Suppressor macrophage treated with lipopolysaccharide for 1 hour (primary cell): ENCODE measurements at places on chromosomes 2 and 18.

DNA sequence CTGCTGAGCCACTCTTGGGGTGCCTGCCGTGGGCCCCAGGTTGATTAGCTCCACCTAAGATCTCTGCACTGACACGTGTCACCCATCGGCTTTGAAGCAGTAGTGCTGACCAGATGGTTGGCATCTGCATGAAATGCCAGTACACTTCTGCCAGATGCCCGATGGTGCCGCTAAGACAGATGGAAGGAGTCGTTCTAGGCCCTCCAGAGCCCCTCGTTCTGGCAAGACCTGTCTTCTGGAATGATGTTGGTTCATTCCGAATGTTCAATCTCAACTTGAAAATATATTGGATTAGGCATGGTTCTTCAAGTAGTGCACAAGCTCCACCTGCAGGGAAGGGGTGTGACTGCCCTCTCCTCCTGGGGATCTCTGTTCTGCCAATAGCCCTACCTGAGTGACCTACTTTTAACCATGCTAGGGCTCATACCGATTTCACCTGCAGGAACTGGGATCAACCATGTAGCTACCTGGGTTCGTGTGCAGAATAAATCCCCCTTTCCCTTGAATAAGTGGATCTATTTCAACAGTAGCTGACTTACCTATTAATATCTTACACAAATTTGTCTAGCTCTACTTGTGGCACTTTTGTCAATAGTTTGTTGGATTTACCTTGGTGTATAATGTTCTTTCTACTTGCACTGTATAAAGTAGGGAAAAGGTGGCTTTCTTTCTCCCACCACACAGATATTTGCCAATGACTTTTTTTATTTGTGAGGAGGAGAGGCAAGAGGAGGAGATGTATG is 342.6 kb downstream of the CTNNA2 start:
- DNase-seq = no peak

DNA sequence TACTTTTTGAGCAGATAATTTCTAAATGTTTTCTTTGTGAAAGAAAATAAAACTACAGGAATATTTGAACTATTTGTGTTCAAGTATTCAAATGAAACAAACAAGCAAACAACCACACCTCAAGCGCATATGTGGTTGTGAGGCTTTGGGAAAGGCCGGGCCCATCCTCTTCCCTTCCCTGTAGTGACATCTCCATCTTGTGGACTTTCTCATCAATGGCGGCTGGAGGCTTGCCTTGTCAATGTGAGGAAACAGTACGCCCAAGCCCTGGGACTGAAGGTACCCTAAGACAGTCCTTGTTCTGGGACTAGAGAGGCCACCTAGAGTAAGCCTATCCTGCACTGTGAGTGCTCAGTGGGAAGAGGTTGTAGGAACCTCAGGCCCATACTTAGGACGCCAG is 166.8 kb downstream of the TPGS2 start:
- no peak for DNase-seq

DNA sequence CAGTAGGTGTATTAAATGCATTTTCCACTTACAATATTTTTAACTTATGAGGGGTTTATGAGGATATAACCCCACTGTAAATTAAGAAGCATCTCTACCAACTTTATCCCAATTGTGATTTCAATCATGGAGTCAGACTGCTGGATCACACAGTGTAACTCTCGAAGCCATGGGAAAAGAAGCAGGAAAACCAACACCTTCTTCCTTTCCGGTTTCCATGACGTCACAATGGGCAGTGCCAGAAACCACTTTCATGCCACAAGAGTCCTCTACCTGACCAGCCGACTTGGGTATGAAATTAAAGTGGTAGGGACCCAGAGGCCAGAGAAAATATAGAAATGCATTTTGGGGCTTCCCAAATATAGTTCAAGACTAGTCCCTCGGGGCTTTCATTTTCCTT is 4.2 kb downstream of the RNF152 start:
- DNase-seq = no peak

- DNase-seq = no peak
These were observed 60.3 kb downstream of the RPIA start for GRCh38 chr2:88751768-88752167.

- no peak for DNase-seq
These were observed 40.8 kb upstream of the FRZB start for GRCh38 chr2:182907081-182907830.

DNA sequence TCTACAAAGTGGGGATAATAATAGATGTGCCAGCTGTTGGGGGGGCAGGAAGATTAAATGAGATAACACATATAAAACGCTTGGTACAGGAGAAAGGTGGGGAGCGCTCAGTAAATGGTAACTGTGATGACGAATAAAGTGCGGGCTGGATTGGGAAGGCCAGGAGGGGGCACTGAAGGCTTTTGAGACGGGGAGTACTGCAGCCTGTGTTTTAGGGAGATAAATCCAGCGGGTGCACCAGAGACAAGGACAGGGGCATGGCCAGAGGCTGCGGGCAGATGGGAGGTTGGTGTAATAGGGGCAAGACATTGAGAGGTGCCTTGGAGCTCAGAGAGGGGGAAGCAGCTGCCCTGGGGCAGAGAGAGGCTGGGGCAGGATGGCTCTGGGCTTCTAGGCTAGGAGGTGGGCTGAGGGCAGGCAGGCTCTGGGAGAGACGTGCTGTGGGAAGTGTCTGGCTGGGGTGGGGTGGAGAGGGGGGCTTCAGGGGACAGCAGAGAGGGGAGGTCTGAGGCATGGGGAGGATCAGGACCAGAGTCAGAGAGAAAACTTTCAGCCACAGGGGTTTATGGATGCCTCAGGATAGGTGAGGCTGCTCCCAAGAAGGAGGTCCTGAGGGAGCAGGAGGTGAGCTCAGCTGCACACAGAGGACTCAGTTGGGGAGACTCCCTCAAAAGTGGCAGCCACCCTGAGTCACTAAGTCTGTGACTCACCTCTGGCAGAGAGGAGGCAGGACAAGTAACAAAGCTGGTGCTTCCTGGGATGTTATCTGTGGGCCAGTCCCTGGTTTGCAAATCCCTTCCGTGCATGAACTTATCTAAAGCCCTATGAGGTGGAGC is 18.8 kb downstream of the TEX44 start:
- DNase-seq = peak; percentile 85

DNA sequence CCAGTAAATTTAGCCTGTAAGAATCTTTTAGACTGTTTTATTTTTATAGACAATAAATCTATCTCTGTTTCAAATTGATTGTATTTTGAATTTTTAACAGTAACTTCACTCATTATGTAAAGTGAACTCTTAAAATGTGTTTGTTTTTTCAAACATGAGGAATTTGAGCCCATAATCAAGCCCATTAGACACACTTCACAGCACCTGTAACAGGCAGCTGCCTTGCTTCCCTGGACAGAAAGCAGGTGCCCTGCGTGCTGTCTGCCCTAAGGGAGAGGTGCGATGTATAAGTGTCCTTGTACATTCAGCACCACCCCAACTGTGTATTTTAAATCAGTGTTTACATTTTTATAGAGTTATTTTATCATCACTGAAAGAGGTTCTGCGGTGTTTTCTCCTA is 186.5 kb upstream of the TPO start:
- no peak for DNase-seq

- no peak for DNase-seq
These were observed 183.8 kb downstream of the TFCP2L1 start for GRCh38 chr2:121101093-121101715.

DNA sequence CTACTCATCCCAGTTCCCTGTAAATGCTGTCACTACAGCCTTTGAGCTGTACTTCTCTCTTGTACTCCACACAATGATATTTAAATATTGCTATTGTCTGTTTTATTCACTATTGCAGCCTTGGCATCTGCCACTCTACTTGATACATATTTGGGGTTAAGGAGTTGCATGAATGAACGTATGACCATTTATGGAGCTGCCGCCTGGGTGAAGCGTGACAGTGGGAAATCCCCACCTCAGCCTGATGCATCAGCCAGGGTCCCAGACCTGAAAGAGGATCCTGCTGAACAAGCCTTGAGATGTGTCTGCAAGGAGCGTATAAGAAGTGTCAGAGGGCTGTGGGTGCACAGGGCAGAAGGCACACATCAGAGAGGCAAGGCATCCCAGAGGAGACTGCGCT is 39.1 kb downstream of the MRPL35 start:
- peak; percentile 77 for DNase-seq

DNA sequence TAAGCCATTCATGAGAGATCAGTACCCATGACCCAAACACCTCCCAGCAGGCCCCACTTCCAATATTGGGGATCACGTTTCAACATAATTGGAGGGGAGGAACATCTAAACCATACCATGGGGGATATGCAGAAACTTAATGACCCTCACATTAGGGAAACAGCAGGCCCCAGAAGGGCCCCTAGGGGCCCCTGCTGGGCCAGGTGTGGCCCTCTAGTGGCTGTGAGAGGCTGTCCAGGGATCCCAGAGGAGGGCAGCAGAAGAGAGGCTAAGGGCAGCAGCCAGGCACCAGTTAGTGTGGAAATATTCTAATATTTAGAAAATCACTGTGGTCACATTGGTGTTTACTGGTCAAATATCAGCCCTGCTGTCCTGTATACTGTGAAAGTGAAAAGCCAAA is 49.3 kb upstream of the ANKRD44 start:
- DNase-seq = no peak

DNA sequence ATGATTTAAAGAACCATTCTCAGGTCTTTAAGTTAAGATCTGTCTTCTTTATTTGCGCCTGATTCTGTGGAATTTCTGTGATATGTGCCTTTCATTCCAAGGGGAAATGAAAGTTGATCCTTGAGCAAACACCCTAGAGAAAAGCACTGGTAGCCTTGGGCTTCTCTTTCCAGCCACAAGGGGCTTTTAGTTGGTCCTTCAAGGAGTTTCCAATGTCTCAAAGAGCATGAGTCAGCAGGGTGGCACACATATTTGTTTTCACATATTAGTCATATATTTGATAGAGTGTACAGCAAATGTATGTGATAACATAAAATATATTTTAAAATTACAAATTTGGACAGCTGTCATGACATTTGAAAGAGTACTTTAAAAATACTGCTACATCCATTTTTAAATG is 339.5 kb downstream of the TXNL1 start:
- DNase-seq = peak; percentile 92

GRCh38 chr2:11437602-11438001 is 28.4 kb downstream of the E2F6 start:
- no peak for DNase-seq

DNA sequence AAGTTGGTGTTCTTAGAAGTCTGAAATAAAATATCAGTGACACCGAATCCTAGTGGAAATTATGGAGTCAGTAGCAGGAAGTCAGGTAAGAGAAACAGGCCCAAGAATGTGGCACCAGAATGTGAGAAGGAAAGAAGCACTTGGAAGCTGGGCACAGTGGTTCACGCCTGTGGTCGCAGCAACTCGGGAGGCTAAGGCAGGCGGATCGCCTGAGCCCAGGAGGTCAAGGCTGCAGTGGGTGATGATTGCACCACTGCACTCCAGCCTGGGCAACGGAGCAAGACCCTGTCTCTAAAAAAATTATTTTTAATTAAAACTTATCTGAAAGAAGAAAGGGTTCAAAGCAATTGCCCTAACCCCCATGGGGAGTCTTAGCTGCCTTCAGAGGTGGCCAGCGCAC is 268.3 kb upstream of the SALL3 start:
- DNase-seq = no peak

GRCh38 chr2:98501876-98502275 is 57.2 kb downstream of the INPP4A start:
- DNase-seq = no peak

DNA sequence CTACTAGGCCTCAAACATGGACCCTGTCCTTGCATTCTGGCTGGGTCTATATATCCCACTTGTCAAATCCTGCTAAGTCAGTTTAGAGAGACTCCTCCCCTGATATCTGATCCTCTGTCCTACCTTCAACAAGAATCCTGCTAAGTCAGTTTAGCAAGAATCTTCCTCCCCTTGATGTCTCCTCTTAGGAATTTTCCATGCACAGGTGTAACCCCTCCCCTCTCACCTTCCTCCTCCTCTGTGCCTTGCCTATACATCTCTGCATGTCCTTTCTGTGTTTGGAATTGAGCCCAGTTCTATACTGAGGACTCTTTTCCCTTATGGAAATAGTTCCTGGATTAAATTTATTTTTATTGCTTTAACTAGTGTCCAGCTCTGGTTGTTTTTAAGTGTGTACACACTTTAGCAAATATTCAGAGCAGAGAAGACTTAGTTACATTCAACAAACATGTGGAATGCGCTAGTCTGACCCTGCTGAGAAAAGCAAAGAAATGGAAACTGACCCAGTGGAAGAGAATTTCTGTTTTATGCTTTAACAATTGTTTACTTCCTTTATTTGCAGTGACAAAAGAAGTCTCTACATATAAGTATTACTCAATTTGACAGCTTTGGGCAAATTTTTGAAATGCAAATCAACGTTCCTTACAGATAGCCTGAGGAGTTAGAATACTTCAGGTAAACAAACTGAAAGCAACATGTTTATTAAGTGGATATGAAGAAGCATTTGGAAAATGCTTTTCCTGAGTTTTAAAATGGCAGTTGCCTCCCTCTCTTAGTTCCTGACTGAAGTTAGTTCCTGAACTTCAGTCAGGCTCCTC is 80.6 kb downstream of the RIT2 start:
- no peak for DNase-seq

DNA sequence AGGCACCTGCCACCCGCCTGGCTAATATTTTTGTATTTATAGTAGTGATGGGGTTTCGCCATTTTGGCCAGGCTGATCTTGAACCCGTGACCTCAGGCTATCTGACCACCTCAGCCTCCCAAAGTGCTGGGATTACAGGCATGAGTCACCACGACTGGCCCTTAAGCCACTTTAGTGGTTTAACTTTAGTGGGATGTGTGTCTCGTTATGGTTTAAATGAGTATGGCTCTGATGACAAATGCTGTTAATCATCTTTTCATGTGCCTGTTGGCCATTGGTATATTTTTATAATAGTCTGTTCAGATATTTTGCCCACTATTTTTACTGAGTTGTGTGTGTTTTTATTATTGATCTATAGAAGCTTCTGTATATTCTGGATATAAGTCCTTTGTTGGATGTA is 205.9 kb downstream of the MYO1B start:
- DNase-seq = no peak

DNA sequence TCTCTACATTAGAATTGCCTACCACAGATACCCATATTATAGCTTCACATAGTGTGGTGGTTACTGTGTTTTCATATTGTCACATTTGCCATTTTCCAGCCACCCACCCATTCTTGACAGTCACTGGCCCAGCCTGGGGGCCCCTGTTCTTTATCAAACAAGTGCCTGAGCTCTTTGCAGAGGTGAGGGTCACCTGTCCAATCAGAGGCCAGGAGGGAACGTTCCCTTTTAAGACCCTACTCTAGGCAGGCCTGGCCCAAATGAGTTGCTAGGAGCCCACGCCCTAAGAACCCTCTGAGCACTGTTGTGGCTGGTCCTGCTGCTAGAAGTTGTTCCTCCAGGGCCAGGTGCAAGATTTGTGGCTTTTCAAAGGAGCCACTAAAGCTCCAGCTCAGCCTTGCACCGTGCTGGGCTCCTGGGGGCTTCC is 5.2 kb downstream of the IL37 start:
- DNase-seq = no peak

DNA sequence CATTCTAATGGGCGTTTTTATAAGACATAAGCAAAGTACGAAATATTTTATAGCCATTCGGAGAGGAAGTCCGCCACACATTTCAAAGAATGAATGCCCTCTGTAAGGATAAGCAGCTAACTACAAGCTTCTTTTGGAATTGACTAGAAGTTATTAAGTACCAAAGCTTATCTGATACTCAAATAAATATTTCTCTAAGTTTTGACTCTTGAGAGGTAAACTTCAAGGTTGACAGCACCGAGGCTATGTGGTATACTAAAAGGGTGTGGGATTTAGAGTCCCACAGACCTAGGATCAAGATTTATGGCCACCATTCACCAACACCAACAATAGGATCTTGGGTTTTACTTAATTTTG is 48.1 kb upstream of the MSH2 start:
- DNase-seq = no peak
